B cell (primary cell): ENCODE measurements at places on chromosomes 12 and 14. TPM values are rescaled to one million over a fixed set of nuclear protein-coding genes. Genes with fewer than 3 reads are reported as not detected.

The DHRS1 gene
- total RNA-seq = 42.7 and 43.7 TPM in 2 replicates

The LRP1-AS gene
- not detected in 2 replicates for total RNA-seq

The RFX4 gene
- not detected in 2 replicates for total RNA-seq

The FOXM1 gene
- total RNA-seq = 0.51 and 0.84 TPM in 2 replicates
